HAP-1 (cell line): ENCODE measurements at places on chromosomes 6 and 20.

DNA sequence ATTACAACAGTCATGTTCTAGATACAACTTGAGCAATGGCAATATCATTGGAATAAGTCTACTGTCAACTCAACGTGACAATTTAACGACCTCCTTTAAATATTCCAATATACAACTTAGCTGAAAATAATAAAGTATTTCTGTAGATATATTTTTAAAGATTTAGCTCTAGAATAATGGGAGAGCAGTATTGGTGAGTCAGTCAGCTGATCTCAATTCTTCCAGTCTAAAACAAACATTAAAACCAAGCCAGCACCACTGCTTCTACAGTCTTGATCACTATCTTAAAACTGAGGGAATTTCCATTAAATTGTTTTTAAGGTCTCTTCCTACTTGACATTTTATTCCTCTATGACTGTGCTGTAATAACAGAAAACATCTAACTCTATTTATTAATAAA lies 38.2 kb downstream of the NOL7 start:
- no peak for DNase-seq

DNA sequence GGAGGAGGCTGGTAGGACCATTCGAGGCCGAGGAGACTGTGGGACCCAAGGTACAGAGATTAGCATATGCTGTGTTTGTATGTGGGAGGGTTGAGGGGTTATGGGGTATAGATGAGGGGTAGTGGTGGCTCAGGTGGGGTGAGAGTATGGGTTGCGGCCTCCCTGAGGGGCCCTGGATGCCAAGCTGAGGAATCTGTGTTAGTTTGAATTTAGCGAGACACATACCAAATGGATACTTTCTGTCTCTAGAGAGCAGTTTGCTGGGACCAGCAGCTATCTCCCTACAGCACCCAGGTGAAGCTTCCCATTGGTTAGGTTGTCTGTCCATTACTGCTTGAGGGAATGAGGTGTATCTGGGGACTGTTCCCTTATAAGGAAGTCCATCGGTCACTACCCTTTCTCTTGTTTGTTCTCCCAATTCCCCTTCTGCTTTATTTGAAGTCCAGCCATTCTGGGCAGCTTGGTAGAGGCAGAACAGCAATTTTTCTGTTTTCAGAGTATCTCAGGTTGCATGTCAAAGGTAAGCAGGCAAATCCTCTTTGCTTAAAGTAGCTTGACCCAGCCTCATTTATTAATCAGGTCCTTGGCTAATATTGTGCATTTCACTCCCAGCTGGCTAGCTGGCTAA lies 15.2 kb downstream of the CHMP4B start:
- no peak for DNase-seq

DNA sequence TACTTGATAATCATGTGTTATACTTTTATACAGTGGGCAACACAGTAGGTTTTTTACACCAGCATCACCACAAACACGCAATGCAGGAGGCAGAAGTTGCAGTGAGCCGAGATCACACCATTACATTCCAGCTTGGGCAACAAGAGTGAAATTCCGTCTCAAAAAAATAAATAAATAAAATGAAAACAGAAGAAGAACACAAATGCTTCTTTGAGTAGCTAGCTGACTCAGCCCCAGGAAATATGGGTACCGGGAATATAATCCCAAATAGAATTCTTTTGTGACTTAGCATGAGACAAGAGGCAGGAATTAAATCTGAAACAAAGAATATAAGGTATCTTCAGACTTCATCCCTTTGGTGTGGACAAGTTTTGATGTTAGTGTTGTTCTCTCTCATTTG lies 164.2 kb upstream of the ATXN1 start:
- no peak for DNase-seq

DNA sequence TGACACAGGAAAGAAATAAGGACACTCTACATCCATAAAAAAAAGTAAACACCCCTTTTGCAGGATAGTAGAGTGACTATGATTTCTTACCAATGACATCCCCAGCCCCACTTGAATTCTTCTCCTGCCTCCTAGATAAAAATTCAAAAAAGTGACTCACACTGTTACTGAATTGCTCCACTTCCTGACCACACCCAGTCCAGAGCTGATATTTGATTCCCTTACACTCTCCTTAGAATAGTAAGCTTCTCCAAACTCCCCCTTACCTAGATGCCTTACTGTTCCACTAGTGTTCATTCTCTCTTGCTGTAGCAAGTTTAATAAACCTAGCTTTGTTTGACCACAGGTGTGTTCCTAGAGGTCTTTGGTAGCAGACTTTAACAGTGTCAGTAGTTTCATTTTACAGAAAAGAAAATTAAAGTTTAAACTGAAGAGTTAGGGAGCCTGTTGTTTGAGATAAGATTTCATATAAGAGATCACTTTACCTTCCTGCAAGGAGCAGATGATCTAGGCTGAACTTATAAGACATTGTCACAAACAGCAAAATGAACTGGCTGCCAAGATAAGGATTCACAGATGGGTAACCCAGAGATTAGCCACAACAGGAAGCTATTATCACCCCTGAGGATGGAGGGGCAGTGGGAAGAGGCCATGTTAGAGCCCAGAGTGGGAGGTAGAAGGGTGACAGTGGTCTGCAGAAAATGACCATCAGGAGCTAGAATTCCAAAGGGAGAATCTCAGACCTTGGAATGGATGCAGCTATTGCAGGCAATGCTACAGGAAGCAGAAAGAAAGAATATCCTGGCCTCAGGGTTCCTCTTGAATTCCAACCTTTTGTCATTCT lies 28.4 kb upstream of the BTN3A2 start:
- no peak for DNase-seq

DNA sequence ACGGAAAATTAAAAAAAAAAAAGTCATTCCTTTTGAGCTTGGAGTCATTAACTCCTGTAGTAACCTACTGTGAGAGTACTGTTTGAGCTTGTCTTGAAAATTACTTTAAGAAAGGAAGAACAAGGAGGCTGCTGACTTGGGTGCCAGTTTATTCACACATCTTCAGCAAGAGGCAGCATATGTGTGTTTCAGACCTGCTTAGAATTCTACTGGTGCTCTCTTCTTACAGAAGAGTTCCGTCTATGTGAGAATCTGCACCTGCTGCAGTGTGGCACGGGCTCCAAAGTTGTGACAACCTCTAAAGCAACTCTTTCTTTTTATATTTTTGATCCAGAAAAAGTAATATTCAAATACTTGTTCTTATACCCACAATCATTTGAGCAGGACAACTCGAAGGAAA lies 117.4 kb upstream of the SOX4 start:
- no peak for DNase-seq

GRCh38 chr6:85537055-85537494 lies 56.6 kb downstream of the SNX14 start:
- peak; percentile 19 for DNase-seq

DNA sequence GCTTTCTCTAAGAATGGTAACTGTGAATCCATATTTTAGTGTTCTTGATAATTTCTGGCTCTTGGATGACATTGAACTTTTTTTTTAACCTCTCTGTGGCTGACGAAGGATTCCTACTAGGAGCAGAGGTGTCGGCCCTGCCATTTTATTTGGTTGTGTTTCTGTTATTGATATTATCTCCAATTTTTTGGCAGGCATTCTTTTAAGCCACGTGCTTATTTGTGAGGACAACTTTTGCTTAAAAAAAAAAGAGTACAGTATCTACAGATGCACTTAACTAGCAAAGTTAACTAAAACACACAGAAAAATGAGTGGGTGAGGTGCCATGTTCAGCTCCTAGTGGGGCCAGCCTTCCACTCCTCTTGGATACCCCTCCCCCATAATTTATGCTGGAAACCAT lies 1.1 kb downstream of the FANCE start:
- no peak for DNase-seq

DNA sequence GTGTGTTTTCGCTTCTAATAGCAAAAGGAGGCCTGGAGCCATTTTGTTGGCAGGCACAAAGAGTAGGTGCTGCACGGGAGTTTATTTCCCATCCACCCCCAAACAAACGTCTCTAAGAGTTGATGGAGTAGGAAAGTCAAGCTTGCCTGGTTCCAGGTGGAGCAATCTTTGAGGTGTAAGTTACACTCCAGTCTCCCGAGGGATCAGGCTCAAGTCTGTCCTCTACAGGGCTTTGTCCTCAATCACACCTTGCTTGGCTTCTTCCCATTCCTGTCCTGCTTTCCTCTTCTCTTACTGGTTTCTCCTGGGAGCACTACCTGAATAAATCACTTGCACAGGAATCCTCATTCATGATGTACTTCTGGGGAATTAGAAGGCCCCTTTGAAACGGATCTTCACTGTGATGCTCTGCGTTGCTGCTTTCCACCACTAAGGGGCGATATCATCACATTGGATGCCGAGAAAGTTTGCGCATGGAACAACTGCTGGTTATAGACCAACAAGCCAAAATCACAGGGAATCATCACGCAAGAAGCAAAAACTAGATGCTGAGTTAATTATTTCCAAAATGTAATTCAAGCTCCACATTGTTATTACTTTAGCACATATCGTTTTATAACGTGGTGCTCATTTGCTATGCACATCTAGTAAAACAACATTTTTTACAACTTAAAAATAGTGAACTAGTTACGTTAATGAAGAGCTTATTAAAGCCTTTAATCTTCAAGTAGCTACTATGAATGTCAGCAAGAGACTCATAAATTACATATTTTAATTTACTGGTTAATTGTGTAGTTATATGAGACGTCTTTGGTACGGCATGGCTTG lies 156.8 kb downstream of the DNAH8 start:
- DNase-seq, result peak; percentile 41

DNA sequence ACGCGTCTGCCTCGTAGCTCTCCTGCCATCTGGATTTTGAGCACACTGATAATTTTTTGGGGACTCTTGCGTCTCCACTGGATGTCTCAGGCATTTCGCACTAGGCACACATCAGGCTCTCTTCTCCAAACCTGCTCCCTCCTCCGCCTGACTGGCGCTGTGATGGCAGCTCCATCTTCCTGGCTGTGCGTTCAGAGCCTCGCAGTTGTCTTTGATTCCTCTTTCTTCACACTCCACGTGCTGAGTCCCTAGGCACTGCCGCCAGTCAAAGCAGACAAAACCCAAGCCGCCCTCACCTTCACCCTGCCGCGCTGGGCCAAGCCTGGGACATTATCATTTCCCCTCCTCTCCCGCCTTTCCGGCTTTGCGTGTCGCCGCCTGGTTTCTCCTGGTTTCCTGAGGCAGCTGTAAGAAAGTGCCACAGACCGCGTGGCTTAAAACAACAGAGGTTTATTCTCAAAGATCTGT lies 778 bp downstream of the PSMG4 start:
- peak; percentile 26 for DNase-seq

- no peak for DNase-seq
Observed at GRCh38 chr6:118717106-118717505, 65.7 kb upstream of the CEP85L start.

- no peak for DNase-seq
Observed at GRCh38 chr20:24522452-24523330, 53.3 kb downstream of the SYNDIG1 start.

DNA sequence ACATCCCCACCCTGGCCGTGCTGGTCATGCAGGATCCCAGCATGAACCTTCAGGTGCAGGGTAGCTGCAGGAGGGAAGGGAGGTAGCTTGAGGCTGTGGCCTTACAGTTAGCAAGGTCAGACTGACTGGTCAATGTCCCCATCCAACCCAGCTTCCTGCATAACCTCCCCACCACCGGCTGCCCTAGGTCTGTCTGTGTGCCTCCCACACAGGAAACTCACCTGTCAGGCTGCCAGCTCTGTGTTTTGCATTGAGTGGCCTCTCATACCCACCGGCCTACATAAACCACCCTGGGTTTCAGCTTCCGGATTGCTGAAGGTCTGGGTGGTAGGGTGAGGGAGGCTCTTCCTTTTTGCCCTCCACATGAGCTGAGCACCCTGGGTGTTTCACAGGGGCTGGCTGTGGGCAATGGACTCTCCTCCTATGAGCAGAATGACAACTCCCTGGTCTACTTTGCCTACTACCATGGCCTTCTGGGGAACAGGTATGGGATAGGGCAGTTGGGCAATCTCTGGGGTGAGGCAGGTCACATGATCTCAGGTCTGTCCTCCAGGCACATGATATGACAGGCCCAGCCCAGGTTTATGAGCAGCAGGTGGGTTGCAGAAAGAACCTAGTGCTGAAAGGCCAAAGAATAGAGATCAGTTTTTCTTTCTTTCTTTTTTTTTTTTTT lies 1.8 kb downstream of the CTSA start:
- no peak for DNase-seq

DNA sequence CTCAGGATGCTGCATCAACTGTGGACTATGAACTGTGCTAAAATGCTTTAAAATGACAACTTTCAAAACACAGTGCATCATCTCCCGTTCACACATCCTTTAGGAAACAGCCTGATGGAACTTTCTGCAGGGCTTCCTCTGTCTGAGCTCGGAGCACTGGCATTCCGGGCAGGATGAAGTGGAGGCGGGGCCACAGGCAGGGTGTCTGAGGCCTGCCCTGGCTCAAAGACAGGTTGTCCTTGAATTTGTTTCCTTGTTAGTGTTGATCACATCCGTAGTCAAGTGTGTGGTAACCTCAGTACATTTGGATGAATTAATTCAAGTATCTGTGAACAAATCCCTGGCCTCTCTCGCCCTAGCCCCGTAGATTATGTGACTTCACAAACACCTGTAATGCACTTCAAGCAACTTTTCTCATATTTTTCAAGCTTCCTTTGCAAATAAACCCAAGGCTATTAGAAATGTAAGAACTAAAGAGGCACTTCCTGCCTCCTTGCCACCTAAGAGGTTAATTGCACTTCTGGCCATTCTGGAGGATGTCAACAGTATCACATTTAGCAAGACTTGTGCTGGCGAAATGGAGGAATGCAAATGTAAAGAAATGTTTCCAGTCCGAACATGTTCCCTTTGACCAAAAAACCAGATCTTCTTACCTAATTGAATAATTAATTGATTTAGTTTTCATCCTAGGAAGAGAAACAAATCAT lies 3.1 kb downstream of the CD93 start:
- no peak for DNase-seq

- no peak for DNase-seq
Observed at GRCh38 chr20:54476169-54477009, 996 bp downstream of the DOK5 start.

GRCh38 chr6:45436544-45437438 lies 59.1 kb upstream of the SUPT3H start:
- no peak for DNase-seq

- DNase-seq, result peak; percentile 40
Observed at GRCh38 chr6:152952866-152953509, 29.9 kb downstream of the FBXO5 start.

GRCh38 chr6:159646733-159647132 lies 46.3 kb downstream of the SOD2 start:
- no peak for DNase-seq

DNA sequence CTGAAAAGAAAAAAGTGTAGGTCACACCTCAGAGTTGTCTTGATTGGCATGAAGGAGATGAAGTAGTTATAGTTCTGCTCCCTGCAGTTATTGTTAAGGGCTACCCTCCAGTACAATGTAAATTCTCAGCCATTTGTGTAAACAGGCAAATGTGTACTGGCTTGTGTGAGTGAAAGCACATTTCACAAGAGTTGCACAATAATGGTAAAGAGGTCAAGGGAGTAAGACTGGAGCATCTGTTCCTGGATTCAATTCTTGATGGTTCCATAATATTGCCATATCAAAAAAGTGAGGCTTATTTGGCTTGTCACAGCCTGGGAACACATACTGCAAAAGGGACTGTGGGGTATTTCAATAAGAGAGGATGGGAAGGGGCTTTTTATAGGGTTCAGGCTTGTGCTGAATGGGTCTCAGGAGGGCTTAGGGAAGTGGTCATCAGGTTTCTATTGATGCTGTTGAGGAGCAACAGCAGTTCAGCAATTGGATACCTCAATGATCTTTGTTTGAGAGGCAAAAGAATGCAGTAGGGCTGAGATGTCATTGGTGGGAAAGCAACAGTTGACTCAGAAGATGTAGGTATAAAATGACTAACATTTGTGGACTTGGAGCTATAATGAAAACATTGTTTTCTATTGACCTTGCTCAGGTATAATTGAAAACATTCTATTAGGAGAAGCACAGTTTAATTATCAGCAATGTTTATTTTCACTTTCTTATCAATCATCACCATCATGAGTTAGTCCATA lies 402.6 kb downstream of the BCKDHB start:
- DNase-seq, result no peak
